ENCODE measurements at places on chromosomes 5 and 9.

- DNase-seq, result no peak
These were observed 4.7 kb downstream of the SARDH start for GRCh38 chr9:133733421-133733795.

DNA sequence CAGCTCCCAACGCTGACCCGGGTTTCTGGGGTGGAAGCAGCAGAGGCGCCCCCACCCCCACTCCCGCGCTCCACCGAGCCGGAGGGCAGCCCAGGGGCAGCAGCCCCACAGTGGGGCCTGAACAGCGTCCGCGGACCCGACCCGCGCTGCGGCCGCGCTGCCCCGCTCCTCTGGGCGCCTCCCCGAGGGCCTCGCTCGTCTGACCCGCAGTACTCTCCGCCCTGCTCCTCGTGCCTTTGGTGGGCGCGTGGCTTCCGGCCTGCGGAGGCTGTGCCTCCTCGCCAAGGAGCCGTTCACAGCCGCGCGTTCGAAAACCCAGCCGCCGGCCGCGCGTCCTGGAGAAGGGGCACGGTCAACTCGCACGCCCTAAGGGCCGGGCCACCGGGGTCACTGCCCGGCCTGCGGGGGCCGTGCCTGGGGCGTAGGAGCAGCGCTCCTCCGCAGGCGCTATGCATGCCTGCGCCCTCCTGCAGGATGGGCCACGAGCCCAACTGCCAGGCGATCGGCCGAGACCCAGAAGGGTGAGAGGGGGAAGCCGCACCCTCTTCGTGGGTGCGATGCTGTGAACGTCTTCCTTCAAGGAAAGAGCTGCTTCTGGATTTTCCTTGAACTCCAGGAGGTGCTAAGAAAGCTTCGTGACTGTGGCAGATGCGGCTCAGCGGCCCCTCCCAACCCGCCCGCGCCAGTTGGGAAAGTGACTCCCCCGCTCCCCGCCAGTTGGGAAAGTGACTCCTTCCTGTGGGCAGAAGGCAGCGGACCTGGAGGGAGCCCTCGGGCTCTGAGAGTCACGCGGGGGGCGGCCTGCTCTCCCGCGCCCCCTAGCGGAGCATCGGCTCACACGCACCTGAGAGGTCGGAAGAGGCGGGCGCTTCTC is 82.7 kb downstream of the HSD17B3 start:
- DNase-seq, result peak; percentile 56

DNA sequence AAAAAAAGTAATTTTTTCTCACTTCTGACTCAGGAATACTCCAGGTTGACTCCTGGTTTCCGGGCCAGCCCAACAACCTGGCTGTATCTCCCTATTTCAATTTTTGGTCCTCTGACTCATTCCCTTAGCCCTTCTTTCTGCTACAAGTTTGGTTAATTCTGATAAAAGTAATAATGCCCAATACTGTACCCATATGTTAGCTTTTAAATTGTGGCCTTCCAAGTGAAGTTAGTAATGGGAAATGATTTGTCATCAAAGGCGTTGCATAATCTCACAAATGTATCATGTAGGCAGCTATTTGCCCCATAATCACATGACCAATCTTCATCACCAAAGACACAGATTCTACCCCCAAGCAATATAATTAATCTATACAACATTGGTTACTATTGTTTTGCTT is 31.1 kb upstream of the BNC2 start:
- DNase-seq, result no peak

- no peak for DNase-seq
These were observed 96.1 kb downstream of the ZNF462 start for GRCh38 chr9:106958955-106959657.

DNA sequence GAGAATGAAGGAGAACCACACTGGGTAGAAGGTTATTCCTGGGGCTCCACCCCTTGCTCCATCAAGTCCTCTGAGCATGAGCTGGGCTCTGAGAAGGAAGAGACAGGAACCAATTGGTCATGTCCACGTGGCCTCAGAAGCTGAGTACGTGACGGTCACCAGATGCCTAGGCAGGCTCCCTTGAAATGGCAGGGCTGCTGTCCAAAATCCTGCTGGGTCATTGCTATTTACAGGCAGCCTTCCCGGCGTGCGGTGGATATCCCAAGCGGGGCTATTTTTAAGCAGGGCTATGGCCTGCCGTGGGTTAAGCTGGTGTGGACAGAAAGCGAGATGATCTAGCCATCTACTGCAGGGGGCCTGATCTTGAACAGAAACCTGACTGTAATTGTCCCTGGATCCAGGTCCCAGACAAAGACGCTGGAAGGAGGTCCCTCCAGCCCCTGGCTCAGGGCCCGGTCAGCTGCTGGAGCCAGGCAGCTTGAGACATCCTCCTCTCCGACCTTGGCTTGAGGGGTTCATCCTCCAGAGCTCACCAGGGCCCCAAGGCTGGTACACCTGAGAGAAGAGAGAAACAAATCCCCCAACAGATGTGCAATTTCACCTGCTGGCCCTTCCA is 550 bp upstream of the CKMT2 start:
- DNase-seq, result no peak

DNA sequence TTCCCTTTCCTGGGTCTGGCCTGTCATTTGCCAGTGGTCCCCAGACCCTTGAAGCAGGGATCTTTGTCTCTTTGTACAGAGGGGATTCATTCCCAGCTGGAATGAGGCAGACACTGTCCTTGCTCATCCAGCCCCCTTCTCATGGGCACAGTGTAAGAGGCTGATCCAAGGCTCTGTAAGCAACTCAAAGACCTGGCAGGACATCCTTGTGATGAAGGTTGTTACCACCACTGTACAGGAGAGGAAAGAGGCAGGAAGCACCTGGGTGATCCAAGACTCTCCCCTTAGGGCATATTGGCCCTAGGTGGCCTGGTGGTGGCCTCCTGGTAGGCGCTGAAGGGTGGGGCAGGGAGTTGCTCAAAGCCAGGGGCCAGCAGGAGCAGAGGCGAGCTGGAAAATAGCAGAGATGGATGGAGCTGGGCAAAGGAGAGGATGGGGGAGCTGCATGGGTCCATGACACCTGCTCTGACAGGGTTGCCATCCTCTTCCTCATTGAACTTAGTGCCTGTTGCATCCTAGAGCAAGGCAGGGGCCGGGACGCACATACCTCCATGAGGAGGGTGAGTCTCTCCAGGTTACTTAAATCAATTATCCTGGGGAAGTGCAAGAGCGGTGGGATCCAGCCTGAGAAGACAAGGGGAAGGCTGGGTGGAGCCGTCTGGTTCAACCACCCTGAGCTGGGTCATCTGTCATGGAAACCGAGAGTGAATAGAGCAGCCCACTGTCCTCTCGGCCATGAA is 9.8 kb upstream of the GADD45G start:
- no peak for DNase-seq

DNA sequence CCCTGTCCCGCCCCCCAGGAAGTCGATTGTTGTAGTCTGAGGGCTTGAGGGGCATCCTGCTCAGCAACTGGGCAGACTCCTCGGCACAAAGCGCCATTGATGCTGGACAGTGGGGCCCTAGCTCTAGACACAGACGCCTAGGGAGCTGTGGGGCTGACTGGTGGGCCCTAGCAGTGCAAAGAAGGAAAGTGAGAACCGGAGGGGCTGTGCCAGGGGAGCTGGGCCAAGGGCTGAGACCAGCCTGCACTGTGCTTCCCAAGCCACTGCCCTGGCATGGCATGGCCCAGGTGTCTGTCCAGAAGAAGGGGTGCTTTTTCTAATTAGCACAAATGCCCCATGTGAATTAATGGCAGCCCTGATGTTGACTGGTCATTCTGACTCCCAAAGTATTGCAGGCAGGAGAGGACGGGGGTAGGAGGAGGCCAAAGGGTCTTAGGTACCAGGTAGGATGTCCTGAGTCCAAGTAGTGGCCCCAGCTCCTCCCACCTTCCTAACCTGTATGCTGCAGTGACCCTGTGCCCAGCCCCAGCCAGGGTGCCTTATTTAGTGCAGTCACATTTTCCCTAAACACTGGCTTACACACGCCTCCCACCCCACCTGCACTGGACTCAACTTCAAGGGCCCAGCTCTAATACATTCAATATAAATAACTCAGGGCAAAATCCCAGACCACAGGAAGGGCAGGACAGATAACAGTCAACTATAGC is 15.9 kb downstream of the TCF7 start:
- no peak for DNase-seq

- DNase-seq, result no peak
These were observed 365.9 kb downstream of the MLLT3 start for GRCh38 chr9:20256284-20256948.

GRCh38 chr5:39068099-39068498 is 6.1 kb downstream of the RICTOR start:
- DNase-seq, result no peak

DNA sequence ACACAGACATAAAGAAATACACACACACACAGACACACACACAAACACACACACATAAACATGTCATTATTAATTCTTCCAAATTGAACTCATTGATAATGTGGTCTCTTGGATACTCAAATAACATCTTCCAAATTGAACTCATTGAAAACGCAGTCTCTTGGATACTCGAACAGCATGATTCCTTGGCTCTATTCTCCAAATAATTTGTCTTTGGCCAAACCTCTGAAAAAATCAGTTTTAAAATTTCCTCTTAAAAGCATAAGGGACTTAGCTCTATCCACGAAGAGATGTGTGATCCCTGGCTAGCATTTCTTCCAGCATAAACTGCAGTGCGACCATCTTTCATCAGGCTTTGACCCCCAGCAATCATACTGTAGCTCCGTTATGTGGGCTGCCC is 296.6 kb downstream of the IRX2 start:
- DNase-seq, result no peak

GRCh38 chr5:144436007-144436406 is 265.3 kb downstream of the KCTD16 start:
- no peak for DNase-seq

DNA sequence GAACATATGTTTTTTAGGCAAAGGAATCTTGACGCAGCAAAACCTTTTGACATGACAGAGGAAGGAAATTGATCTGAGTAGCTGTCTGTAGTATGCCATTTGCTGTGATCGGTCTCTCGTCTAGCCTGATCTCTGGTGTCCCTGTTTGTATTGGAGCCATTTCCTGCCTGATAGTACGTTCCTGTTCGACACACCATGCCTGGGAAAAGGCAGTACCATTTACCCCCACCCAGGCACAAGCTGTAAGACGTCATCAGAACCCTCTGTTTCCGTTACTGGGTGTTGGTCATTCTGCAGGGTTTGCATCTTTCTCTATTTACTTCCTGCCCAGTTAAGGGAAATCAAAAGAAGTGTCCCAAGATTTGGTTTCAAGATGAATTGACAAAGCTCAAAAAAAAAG is 129.7 kb downstream of the CEMIP2 start:
- no peak for DNase-seq

GRCh38 chr5:157222506-157223230 is 42.0 kb downstream of the ITK start:
- DNase-seq, result no peak

DNA sequence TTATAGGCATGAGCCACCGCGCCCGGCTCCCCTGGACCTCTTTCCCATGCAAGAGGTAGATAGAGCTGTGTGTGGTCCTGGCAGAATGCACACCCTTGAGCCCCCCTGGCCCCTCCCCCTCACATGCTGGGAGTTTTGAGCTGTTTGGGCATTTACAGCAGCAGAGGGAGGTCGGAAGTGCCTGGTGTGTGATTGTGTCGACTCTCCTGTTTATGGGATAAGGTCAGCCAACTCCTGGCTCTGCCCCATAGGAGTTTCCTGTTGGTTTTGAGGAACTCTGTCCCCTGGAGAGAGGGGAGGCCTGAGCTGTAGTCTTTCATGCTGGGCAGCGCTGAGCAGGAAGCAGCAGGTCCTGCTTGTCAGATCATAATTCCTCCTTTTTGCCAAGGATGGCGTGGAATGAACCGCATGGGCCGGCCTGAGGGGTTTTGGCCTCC is 6.0 kb downstream of the LRRC8A start:
- DNase-seq, result no peak

DNA sequence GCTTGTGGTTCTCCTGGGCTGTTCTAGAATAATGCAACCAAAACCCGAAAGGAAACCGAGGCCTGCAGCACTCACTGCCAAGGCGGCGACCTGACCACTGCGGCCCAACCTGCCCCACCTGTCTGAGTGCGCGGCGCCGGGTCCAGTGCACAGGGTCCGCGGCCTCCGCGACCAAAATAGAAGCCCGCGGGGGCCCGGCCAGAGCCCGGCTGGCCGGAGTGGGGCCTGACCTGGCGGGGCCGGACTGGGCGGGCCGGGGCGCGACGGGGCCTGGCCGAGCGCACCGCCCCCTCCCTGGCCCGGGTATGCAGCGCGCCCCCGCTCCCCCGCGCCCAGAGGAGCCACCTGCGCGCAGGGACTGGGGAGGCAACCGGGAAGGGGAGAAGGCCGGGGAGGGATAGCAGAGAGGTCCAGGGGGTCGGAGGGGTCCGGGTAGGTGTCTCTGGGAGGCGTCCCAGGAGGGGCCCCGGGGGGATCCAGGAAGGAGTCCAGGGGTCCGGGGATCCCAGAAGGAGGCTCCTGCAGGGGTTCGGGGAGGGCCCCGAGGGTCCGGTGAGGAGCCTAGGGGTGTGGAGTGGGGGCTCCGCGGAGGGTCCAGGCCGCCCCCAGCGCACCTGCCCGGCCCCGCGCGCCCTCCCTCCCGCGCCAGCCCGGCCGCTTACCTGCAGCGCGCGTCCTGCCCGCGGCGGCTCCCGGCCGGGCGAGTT is 503 bp downstream of the SEMA4D start:
- DNase-seq, result no peak

DNA sequence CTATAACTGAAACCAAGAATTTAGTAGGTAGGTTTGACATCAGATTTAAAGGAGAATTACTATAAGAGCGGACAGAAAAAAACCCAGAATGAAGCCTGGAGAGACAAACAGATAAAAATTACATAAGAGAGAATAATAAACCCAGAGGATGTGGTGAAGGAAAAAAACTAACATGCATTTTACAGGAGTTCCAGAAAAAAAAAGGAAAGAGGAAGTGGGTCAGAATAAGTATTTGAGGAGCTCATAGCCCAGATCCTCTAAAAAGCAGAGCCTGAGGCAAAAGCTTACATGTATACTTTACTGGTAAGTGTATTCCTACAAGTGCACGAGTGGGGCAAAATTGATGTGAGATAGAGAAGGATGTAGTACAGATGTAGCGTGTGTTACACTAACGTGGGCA is 43.1 kb upstream of the NAA35 start:
- no peak for DNase-seq

GRCh38 chr9:115378758-115379157 is 260.8 kb upstream of the TNC start:
- no peak for DNase-seq

DNA sequence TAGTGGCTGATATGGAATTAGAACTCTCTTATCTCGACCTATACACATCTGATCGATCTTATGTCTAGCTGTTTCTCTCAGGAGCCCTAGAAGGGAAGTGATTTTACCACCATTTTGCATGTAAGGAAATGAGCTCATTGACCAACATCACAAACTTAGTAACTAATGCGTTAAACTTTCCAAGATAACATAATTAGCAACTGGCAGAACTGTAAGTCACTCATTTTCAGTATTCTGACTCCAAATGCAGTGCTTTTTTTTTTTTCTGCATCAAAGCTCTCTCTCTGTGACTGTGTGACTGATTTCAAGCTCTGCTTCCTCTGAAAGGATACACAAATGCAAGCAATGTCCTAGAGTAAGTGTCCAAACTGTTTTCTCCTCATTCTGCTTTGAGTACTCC is 68.1 kb upstream of the FBXL7 start:
- DNase-seq, result no peak
